ENCODE measurements at places on chromosomes 1 and 21.

DNA sequence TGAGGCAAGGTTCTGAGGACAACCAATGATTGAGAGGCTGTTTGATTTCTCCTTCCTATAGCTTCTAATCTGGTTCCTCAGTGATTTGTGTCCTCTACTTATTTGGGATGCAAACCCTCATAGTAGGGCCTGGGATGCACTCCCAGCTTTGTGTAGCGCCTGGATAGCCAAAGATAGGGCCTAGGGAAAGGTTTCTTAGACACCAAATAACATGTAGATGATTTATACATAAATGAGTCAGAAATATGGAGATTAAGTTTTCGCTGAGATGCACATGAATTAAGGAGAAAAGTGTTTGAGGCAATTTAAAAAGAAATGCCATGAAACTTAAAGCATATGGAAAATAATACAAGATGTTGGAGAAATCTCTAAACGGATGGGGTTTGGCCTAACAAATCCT is 66.0 kb upstream of the LMO4 start:
- no peak for DNase-seq

DNA sequence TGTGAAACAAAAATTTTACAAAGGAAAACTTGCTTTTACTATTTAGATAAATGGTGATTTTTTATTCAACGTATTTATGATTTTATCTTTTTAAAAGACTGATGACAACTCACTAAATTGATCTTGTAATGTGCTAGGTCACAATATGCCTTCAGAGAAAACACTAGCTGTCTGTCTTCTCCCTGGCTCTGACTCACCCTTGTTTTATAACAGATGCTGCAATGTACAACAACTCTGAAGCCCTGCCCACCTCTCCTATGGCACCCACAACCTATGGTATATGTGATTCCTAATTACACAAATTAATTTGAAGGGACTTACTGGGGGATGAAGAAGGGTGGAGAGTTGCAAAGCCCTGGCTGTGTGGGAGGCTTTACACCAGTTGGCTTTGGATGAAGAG is 24.7 kb upstream of the HSD17B7 start:
- no peak for DNase-seq

- no peak for DNase-seq
These were observed 5.4 kb upstream of the KLHDC7A start for GRCh38 chr1:18475234-18475905.

GRCh38 chr1:45026446-45026845 is 14.4 kb downstream of the UROD start:
- DNase-seq, result no peak

GRCh38 chr1:76379506-76379905 is 305.0 kb downstream of the ST6GALNAC3 start:
- no peak for DNase-seq

GRCh38 chr1:117696561-117696960 is 90.7 kb downstream of the TENT5C start:
- DNase-seq, result no peak

- DNase-seq, result no peak
These were observed 30.1 kb downstream of the TNFRSF1B start for GRCh38 chr1:12196641-12197482.

DNA sequence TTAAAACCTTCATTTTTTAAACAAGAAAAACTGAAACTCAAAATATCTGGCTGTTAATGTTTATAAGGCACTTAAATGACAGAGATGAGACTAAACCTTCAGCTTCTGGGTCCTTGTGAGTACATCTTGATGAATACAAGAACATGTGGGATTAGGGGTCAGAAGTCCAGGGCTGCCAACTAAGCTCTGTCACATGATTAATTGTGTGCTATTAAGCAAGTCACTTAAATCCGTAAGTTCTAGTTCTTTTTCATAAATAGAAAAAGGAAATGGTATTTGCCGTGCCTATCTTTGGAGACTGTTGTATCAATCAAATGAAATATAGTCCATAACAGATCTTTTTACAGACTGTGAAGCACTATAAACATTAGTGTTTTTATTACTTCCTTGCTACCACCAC is 43.2 kb upstream of the KCTD3 start:
- DNase-seq, result no peak

DNA sequence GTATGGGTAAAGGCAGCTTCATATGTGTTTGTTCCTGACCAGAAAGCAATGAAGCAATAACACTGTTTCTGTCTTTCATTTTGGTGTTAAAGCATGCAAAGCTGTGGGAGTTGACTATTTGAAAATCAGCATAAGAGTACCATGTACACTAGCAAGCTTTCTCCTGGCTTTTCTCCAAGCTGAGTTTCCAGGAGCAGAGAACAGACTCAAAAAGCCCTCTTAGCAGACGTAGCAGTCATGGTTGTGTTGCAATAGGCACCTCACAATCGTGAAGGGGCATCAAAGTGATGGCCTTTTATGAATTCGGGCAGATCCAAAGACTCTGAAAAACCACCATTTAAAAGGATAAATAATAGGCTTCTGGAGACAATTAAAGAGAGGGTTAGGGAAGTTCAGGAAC is 159.7 kb downstream of the PTGER3 start:
- DNase-seq, result no peak

GRCh38 chr1:204923626-204924012 is 53.0 kb downstream of the NFASC start:
- no peak for DNase-seq

GRCh38 chr1:72283022-72283306 is 625 bp upstream of the NEGR1 start:
- no peak for DNase-seq

DNA sequence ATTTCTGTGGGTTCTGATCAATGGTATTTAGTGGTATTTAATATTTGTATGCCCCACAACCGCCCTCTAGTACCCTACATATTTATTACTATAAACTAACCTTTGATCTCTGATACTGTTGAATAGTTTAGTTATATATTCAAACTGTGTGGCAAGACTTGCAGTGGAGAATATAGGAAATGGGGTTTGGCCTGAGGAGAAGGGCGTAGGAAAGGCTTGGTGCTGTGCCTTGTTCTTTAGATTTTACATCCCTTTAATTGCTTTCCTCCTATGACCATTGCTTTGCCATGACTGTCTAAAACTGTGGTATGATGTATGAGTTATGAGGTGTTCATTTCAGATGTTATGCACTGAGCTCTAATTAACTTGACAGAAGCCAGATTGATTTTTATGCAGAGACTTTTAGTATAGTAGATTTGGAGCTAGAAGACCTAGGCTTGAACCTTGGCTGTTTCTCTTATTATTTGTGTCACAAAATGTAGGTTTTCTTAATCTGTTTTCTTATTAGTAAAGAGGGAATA is 18.6 kb downstream of the DISP1 start:
- DNase-seq, result no peak

DNA sequence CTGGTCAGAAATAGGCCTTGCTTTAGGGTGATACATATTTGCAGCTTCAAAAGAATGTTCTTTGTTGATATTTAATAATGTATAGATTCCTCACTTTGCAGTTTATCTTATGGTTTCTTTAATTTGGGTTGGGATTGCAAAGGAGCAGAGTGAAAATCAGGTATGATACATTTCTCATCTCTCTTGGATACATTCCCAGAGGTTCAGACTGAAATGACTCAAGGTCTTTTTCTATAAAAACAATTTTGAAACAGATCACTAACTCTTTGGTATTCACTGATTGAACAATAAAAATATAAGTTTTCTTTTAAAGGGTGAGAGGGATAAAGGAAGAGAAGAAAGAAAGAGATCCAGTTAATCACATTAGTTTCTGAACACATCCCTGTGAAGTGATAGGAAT is 606.5 kb upstream of the CAMK1G start:
- no peak for DNase-seq

DNA sequence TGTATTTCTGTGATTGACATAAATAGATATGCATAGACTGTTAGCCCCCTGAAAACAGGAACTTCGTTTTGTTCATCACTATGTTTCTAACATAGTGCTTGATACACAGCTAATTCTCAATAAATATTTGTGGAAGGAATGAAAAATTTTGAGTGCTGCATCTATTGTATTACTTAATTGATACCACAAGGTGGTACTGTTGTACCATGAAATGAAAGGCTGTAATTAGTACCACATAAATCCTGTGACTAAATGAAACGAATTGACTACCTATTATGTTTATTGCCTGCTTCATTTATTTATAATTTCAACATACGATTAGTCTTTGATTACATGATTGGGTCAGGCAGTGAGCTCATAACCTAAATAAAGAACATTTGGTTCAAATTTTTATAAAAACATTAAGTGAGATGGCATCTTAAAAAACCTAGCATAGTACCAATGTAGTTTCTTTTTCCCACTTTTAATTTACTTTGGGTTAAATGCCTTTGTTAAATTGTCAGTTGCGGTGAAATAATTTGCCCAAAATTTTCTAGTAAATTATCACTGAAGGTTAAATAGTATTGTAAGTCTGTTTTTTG is 15.0 kb upstream of the TGFB2 start:
- DNase-seq, result no peak

DNA sequence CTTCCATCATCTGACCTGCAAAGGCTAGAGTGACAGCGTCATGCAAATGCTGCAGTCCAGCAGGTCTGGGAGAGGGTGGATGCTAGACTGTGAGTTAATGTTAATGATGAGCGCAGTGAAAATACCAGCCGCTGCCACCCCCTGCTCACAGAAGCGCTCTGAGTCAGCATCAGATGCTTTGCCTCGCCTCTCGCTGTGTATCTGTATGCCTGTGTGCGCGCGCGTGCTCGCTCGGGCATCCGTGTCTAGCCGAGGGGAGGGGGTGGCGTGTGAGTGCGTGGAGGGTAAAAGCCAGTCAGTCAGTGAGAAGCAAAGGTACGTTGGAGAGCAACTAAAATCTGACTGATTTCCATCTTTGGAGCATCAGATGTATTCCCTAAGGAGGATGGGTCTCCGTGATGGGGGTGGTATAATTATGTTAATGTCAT is 858.7 kb downstream of the USP25 start:
- no peak for DNase-seq

Data from SK-N-MC (cell line).